ENCODE measurements at places on chromosomes 5 and 9.

DNA sequence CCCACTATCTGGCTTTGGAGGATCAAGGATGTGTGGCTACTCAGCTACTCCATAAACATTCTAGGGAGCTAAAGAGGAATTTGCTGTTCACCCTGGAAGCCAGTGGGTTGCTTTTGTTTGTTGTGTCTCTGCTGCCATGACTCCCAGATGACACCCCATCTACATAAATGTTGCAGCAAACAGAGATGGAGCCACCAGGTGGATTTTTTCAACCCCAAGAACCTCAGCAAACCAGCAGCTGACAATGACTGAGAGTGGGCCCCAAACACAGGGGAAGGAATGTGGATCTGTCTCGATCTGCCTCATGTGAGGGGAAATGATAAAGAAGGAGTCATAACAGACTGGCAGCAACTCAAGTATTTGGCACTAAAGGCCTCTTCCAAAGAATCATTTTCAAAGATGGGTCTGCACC is 132.7 kb upstream of the TNC start:
- no peak for DNase-seq

DNA sequence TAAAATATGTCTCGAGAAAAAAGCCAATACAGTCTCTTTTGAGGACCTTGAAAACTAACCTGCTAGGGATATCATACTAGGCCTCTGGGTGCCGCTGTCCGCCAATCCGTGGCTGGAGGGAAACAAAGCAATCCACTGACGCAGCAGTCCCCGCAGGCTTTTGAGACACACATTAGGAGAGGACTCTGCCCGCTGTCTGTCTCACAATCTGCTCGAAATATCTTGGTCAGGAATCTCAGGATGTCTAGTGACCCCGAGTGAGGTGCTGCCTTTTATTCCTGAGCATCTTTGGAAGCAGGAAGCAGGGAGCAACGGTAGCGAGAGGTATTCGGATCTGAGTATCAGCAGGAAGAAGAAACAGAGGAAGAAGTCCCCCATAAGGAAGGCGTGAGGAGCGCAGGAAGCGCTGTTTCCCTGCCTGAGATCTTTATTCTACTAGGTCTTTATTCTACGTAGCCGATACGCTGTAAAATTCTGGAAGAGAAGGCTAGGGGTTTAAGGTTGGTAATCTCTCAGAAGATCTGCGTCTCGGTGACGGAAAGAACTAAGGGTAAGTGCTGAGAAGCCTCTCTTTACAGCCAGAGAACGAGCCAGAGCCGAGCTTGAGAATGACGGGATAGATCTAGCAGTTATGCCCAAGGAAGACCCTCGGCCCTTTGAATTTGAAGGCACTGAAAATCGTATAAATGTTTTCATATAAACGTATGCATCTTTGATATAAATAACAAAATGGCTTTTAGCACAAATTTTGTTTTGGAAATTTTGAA is 4.0 kb upstream of the PCDHGA1 start:
- no peak for DNase-seq

GRCh38 chr5:98209418-98209817 is 564.0 kb upstream of the RGMB start:
- DNase-seq, result no peak

- no peak for DNase-seq
Measured at GRCh38 chr5:95850391-95850894, 27.9 kb upstream of the GLRX start.

- no peak for DNase-seq
Measured at GRCh38 chr5:1467341-1468246, 22.4 kb upstream of the SLC6A3 start.

DNA sequence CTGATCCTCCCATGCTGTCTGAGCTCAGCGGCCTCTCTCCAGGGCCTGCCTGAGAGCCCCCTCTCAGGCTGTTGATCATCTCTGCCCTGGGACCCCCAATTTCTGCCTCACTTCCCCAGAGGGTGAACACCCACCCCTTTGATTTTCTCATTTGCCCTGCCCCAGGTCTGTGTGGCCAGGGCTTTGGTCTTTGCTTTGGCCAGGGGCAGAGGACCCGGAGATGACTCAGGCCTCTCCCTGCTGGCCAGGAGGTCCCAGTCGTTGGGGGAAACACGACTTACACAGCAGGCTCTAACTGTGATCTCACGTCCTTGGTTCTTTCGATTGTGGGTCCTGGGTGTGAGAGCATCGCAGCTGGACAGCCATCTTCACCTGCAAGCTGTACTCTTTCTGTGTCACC is 1.1 kb upstream of the ADAMTS2 start:
- no peak for DNase-seq

- no peak for DNase-seq
Measured at GRCh38 chr5:72849546-72849945, 33.1 kb downstream of the TNPO1 start.

GRCh38 chr5:10741661-10742060 is 19.4 kb downstream of the DAP start:
- DNase-seq, result no peak

DNA sequence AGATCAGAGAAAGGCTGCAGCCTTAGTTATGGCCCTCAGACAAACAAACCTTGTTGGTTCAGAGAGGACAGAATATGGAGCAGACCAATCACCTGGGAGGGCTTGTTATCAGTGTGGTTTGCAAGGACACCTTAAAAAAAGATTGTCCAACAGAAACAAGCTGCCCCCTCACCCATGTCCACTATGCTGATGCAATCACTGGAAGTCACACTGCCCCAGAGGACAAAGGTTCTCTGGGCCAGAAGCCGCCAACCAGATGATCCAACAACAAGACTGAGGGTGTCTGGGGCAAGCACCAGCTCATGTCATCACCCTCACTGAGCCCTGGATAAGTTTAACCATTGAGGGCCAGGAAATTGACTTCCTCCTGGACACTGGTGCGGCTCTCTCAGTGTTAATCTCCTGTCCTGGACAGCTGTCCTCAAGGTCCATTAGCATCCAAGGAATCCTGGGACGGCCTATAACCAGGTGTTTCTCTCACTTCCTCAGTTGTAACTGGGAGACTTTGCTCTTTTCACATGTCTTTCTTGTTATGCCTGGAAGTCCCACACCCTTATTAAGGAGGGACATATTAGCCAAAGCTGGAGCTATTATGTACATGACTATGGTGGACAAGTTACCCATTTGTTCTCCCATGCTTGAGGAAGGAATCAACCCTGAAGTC is 36.9 kb upstream of the TBCA start:
- no peak for DNase-seq

DNA sequence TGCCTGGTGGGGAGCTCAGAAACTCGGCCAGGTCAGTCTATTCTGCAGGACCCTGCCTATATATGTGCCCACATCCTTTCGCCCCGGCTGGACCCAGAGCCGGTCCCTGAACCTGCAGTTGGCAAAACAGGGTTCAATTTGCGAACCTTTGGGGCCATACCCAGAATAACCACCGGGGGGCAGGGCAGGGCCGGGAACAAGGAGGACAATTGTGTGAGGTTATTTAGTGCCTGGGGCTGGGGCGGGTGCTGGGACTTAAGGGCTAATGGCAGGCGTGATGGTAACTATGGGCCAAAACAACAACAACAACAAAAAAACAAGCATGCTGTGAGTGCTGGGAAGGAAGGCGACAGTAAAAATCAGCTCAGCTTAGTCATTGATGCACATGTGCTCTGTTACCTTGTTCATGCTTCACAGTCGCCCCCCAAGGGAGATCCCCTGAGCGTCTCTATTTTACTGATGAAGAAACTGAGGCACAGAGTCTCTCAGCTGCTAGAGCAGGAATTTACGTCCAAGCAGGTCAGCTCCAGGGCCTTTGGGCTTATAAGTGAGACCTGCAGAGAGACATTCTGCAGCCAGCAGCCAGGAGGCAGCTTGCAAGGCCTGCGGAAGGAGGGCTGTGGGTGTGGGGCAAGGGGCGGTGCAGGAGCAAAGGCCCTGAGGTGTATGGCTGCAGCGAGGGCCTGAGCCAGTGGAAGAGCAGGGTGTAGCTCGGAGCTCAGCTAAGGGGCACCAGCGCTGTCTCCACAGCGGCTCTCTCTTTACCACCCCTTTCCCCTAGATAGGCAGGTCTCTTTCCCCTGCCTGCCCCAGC is 106.0 kb downstream of the PHF2 start:
- DNase-seq, result peak; percentile 43

- DNase-seq, result no peak
Measured at GRCh38 chr9:93139365-93140182, 5.5 kb upstream of the NINJ1 start.

DNA sequence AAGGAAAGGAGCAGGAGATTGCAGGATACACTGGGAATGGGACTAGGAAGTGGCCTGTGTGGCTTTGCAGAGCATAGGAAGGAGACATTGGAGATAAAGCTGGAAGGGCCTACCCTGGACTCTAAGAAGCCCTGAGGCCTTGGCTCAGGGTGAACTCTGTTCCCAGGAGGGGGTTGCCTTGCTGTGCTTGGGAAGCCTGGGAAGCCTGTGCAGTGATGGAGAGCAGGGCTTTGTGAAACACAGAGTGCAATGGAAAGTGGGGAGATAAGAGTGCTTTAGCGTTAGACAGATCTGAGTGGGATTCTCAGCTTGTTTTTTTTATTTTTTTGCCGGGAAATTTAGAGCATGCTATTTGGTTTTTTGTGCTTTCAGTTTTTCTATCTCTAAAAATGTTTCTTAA is 437.8 kb downstream of the KDM4C start:
- DNase-seq, result no peak

- no peak for DNase-seq
Measured at GRCh38 chr5:30392897-30393296, 800.6 kb upstream of the CDH6 start.

GRCh38 chr9:99419070-99419469 is 197.0 kb downstream of the SEC61B start:
- DNase-seq, result no peak

DNA sequence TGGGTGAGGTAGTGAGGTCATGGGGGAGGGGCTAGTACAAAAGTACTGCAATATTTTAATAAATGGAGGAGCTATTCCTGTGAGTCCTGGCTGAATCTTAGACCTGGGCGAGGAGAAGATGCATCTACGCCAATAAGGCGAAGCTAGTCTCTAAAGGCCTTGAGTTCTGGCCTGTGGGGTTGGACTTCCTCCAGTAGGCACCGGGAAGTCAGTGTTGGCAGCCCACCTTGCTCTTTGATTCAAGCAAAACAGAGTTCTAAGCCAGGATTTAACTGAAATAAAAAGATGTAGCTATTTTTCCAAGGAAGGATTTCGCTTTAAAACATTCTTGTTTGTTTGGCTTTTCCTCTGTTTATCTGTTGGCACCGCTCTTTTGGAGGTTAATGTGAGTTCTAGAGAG is 244.6 kb downstream of the KIF4B start:
- DNase-seq, result no peak

GRCh38 chr5:35753500-35753899 is 103.2 kb upstream of the IL7R start:
- DNase-seq, result no peak

- peak; percentile 26 for DNase-seq
Measured at GRCh38 chr5:51387884-51388275, 4.6 kb downstream of the ISL1 start.

- no peak for DNase-seq
Measured at GRCh38 chr9:100441911-100442361, 15.0 kb downstream of the MSANTD3 start.

DNA sequence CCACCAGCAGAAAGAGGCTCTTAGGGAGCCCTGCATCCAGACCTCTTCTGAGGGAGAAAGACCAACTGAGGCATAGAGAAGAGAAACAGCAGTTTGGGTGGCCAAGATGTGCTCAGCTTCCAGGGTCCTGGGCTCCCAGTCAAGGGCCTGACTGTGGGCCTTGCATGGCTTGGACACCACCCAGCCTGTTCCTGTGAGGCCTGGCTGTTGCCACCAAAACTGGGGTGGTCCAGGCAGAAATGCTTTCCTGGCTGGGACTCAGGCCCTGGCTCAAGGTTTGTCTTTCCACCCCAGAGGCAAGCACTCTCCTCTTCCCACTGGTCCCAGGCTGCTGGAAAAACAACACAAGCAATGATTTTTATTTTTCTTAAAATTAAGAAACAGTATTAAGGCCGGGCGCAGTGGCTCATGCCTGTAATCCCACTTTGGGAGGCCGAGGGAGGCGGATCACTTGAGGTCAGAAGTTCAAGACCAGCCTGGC is 13.3 kb downstream of the MYOZ3 start:
- DNase-seq, result no peak

- no peak for DNase-seq
Measured at GRCh38 chr5:115309751-115310370, 13.4 kb upstream of the CCDC112 start.

DNA sequence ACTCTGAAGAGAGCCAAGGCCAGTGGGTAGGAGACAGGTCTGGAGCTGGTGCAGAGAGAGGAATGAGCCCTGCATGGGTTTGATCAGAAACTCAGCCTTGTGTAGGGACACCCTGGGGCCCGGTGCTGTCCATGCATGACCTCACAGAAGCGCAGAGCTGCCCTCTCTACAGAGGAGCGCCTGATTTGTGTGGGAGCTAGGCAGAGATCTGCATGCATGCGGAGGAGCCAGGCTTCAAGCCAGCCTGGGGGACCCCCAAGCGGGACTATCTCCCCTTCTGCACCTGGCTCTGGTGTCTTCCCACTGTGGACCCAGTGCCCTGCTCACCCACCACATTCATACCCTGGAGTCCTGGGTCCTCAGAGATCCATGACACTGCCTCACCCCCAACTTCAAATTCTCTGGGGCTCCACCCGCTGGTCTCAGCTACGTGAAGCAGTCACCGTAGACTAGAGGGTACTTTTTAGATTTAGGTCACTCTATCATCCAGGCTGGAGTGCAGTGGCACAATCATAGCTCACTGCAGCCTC is 2.6 kb upstream of the LCN2 start:
- no peak for DNase-seq

DNA sequence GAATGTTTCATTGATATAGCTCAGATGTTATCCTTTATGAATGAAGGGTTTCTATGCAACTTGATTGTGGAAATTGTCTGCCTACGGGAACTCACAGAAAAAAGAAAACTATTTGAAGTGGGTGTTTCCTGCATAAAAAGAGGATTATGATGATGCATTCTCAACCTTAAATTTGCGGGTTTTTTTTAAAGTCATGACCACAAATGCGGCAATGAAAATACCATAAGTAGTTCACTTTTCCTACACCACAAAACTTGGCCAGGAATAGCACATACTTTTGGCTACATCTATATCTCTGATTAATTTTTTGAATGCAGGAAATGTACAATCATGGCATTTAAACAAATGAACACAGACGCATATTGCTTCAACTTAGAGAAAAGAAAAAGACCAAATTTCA is 754.7 kb downstream of the DTWD2 start:
- no peak for DNase-seq

DNA sequence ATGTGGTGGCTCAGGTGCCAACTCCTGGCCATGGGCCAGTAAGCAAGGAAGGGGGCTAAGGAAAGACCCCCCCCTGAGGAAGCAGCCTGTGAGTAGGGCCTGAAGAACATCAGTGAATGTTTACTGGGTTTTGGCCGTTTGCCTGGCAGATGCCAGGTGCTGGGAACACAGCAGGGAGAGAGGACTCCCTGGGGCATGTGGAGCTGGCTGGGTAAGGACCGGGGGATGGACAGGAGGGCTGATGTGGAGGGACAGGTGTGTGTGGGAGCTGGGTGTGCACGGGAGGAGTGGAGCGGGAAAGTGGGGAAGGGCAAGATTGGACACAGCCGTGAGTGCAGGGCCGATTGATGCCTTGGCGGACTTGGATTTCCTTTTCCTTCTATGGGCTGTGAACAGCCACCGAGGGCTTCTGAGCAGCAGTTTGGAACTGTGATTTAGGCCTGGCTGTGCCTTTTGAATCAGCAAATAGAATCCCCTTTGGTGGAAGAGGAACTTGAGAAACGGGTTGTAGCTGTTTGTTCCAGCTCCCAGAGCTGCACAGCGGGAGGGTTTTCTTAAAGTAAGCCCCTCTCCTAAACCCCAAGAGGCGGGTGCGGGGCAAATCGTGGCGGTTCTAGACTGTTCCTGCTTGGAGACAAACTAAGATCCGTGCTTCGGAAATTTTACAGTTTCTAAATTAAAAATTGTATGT is 3.1 kb downstream of the HMCN2 start:
- peak; percentile 83 for DNase-seq

- DNase-seq, result no peak
Measured at GRCh38 chr9:84331119-84331809, 9.3 kb downstream of the SLC28A3 start.

Data from NCI-H1092 (cell line).